Activated B cell treated with CpG ODN at 0.5 μM for 24 hours (primary cell): ENCODE measurements at places on chromosomes 3 and 15. TPM values are rescaled to one million over a fixed set of nuclear protein-coding genes. Genes with fewer than 3 reads are reported as not detected.

The IL12A gene
- total RNA-seq: 7.0 and 7.8 TPM in 2 replicates

The PLAAT1 gene
- not detected in 2 replicates for total RNA-seq

The ALS2CL gene
- total RNA-seq: 1.6 and 1.8 TPM in 2 replicates

- peaks cover 75% of the 10 kb centered on the region for H3K36me3 ChIP-seq
- H3K27ac ChIP-seq: peak overlapping the region; percentile 90
- no peaks in the 10 kb centered on the region for H3K27me3 ChIP-seq
- peaks cover 68% of the 10 kb centered on the region for H3K4me1 ChIP-seq
- DNase-seq: no peak
These were observed 204.5 kb downstream of the AKAP13 start for GRCh38 chr15:85584872-85585271.

GRCh38 chr15:80835336-80835735, 56.2 kb downstream of the CEMIP start:
- H3K4me3 ChIP-seq: no peak overlapping the region
- no peak overlapping the region for H3K27ac ChIP-seq
- DNase-seq: no peak
- H3K36me3 ChIP-seq: no peaks in the 10 kb centered on the region
- peaks cover 13% of the 10 kb centered on the region for H3K27me3 ChIP-seq

- no peaks in the 10 kb centered on the region for H3K27me3 ChIP-seq
- no peak overlapping the region for H3K4me3 ChIP-seq
- DNase-seq: no peak
- H3K27ac ChIP-seq: no peak overlapping the region
- no peaks in the 10 kb centered on the region for H3K36me3 ChIP-seq
These were observed 397.1 kb upstream of the KCNMB2 start for GRCh38 chr3:178139116-178139515.
